Stimulated activated naive B cell treated with anti-CD40 and anti-IgM and Interleukin-4, amounts not matched to agents 10 μg/mL and 1 μg/mL and 100 μg/mL, for 72 hours (primary cell): ENCODE measurements at places on chromosomes 16 and 17.
A peak's percentile ranks its signal among the peaks of the same experiment; 100 is the strongest.

DNA sequence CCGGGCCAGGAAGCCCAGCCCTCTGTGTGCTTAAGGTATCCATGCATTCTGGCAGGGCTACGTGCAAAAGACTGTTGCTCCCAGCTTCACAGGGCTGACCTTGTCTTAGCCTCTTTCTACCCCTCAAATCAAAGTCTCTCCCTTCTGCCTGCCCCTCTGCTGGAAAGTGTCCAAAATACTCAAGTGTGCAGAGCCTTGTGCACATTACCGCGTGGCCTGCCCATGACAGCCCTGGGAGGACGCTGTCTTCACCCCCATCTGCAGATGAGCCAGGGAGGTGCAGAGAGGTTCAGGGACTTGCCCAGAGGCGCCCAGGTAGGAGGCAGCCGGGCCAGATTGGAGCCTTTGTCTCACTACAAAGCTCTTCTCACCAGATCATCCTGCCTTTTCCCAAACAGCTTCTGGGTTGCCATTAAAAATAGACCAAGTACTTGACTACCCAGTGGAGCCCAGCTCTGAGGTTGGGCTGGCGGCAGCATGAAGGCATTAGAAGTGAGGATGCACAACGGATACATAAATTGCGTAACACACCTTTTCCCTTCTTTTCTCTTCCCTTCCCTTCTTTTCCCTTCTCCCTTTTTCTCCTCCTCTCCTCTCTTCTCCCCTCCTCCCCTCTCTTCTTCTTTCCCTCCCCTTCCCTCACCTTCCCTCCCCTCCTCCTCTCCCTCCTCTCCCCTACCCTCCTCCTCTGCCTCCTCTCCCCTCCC lies 3.5 kb downstream of the CACNG4 start:
- no peak overlapping the region for H3K4me3 ChIP-seq
- peaks cover 3% of the 10 kb centered on the region for H3K36me3 ChIP-seq
- no peak overlapping the region for H3K27ac ChIP-seq
- peaks cover 8% of the 10 kb centered on the region for H3K4me1 ChIP-seq
- DNase-seq, result no peak

- no peak overlapping the region for H3K4me3 ChIP-seq
- H3K4me1 ChIP-seq, result peaks cover 16% of the 10 kb centered on the region
- H3K27ac ChIP-seq, result no peak overlapping the region
- no peaks in the 10 kb centered on the region for H3K27me3 ChIP-seq
Observed at GRCh38 chr16:22053921-22054341, 38.4 kb upstream of the VWA3A start.

DNA sequence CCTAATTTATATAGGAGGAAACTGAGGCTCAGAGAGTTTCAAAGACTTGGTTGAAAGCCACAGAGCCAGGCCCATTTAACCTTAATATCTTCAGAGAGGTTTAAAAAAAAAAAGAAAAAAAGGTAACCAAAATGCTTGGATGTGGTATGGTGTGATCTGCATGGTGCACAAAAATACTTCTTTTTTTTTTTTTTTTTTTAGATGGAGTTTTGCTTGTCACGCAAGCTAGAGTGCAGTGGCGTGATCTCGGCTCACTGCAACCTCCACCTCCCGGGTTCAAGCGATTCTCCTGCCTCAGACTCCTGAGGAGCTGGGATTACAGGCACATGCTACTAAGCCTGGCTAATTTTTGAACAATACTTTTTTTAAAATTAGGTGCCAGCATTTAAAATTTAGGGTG lies 101.8 kb downstream of the XYLT1 start:
- peaks cover 89% of the 10 kb centered on the region for H3K4me1 ChIP-seq
- no peaks in the 10 kb centered on the region for H3K27me3 ChIP-seq
- peak overlapping the region; percentile 87 for H3K4me3 ChIP-seq
- peaks cover 37% of the 10 kb centered on the region for H3K36me3 ChIP-seq
- no peak for DNase-seq
- peak overlapping the region; percentile 98 for H3K27ac ChIP-seq

- H3K27ac ChIP-seq, result no peak overlapping the region
- no peaks in the 10 kb centered on the region for H3K4me1 ChIP-seq
- no peaks in the 10 kb centered on the region for H3K36me3 ChIP-seq
- H3K27me3 ChIP-seq, result peaks cover 5% of the 10 kb centered on the region
Observed at GRCh38 chr17:14699574-14700185, 398.8 kb downstream of the HS3ST3B1 start.

DNA sequence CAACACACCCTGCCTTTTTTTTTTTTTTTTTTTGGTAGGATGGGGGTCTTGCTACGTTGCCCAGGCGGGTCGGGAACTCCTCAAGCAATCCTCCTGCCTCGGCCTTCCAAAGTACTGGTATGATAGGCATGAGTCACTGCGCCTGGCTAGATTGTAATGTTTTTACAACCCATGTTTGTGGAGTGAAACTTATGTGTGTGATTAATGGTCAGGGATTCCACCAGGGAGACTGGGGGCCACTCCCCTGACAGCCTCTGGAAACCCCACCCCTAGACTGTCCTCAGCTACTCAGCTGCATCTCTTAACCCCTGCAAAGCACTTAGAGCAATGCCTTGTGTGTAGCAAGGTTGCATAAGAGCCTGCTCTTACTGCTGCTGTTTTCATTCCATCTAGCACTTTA lies 220.5 kb downstream of the PARN start:
- no peak overlapping the region for H3K4me3 ChIP-seq
- peaks cover 2% of the 10 kb centered on the region for H3K36me3 ChIP-seq
- no peak for DNase-seq
- H3K4me1 ChIP-seq, result peaks cover 8% of the 10 kb centered on the region
- no peaks in the 10 kb centered on the region for H3K27me3 ChIP-seq

DNA sequence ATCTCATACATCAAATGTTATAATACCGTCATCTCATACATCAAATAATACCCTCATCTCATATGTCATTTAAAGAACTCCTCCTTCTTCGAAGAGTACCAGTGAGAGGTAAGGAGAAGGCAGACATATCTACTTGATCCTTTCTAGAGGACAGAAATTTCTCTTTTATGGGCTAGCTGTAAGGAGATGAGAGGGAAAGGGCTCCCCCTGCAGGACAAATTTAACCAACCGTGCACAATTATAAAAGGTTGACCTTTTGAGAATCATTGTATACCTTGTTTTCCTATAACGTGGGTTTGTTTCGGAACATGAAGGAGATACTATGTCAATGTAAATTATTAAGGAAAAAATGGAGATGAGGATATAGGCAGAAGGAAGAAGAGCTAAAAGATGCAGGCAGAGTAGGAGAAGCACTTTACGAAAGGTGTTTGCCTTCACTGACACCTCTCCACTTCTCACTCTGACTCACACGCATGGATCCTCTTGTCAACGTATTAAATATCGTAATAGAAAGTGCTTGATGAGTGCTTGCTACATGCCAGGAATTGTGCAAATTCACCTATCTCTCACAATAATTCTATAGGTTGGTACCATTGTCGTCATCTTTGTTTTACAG lies 465.9 kb upstream of the ERCC4 start:
- no peak overlapping the region for H3K4me3 ChIP-seq
- no peaks in the 10 kb centered on the region for H3K36me3 ChIP-seq
- no peak overlapping the region for H3K27ac ChIP-seq

DNA sequence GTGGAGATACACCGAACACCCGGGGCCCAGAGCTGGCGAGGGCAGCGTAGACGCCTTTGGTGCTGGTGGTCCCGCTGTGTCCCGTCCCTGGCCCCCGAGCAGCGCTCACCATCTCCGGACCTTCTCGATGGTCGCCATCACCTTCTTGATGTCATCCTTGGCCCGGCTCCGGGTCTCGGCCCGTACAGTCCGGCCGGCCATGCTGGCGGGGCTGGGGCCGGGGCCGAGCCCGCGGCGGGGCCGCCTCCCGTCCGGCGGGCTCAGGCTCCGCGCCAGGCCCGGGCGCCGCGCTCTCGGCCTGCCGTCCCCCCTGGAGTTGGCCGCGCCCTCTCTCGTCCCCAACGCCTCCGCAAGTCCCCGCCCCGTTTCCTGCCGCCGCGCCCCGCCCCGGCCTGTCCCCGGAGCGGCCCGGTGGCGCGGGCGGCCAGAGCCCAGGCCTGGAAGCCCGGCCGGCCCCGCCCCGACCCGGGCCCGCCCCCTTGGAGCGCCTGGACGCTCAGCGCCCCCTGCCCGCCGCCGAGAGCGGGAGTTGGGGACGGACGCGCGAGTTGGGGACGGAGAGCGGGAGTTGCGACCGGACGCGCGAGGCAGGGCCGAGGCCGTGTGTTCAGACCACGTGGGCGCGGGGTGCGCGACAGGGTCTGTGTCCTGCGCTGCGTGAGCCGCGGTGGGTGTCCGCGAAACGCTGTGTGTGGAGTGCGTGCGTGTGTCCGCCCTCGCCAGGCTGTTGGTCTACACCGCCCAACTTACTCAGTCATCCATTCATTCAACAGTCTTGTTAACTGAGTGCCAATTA lies at the start of gene BCL7C:
Gene BCL7C (minus strand): TSS at position 334 of the 796 bp plus-strand sequence. CDS start 133 bp downstream, at position 201.
- peak; percentile 88 for DNase-seq
- H3K4me3 ChIP-seq, result peak within 1 kb of the TSS; percentile 95
- H3K4me1 ChIP-seq, result peaks cover 51% of the 10 kb centered on the region

- H3K27me3 ChIP-seq, result no peaks in the 10 kb centered on the region
- DNase-seq, result no peak
- no peak overlapping the region for H3K27ac ChIP-seq
- H3K4me3 ChIP-seq, result peak overlapping the region; percentile 39
Observed at GRCh38 chr16:30054451-30054850, 11.1 kb upstream of the ALDOA start.

DNA sequence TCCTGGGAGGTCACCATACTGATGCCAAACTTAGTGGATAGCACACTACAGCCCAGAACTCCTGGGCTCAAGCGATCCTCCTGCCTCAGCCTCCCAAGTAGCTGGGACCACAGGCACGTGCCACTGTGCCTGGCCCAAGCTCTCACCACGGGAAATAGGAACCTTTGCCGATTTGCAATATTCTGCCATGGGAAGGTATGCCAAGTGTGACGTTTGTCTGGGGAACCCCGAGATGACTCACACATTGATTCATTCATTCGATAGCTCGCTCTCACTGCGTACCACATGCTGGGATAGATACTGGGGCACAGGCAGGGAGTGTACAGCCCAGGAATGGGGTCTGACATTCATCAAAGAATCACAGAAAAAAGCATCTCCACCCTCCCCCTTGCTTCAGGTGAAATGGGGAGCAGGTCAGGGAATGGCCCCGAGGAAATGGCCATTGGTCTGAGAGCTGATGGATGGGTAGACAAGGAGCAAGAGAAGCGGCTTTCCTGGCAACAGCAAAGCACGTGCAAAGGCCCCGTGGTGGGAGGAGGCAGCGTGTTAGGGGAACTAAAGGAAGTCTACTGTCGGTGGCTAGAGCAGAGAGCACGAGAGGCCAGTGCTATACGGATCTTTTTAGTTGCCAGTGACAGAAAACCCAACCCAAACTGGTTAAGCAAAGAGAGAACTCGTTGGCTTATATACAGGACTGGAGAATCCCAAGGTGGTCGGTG lies 44.1 kb downstream of the DNAH17 start:
- no peaks in the 10 kb centered on the region for H3K27me3 ChIP-seq
- H3K36me3 ChIP-seq, result no peaks in the 10 kb centered on the region
- H3K4me1 ChIP-seq, result no peaks in the 10 kb centered on the region
- H3K4me3 ChIP-seq, result no peak overlapping the region

- H3K36me3 ChIP-seq, result peaks cover 18% of the 10 kb centered on the region
- no peak for DNase-seq
- no peak overlapping the region for H3K27ac ChIP-seq
- peaks cover 10% of the 10 kb centered on the region for H3K4me1 ChIP-seq
- H3K27me3 ChIP-seq, result no peaks in the 10 kb centered on the region
- no peak overlapping the region for H3K4me3 ChIP-seq
Observed at GRCh38 chr16:2226245-2226793, 2.9 kb downstream of the E4F1 start.

GRCh38 chr17:49425004-49425286 lies 10.3 kb upstream of the PHB1 start:
- no peak overlapping the region for H3K27ac ChIP-seq
- no peak for DNase-seq
- peaks cover 28% of the 10 kb centered on the region for H3K27me3 ChIP-seq
- peaks cover 3% of the 10 kb centered on the region for H3K36me3 ChIP-seq
- no peak overlapping the region for H3K4me3 ChIP-seq
- no peaks in the 10 kb centered on the region for H3K4me1 ChIP-seq

DNA sequence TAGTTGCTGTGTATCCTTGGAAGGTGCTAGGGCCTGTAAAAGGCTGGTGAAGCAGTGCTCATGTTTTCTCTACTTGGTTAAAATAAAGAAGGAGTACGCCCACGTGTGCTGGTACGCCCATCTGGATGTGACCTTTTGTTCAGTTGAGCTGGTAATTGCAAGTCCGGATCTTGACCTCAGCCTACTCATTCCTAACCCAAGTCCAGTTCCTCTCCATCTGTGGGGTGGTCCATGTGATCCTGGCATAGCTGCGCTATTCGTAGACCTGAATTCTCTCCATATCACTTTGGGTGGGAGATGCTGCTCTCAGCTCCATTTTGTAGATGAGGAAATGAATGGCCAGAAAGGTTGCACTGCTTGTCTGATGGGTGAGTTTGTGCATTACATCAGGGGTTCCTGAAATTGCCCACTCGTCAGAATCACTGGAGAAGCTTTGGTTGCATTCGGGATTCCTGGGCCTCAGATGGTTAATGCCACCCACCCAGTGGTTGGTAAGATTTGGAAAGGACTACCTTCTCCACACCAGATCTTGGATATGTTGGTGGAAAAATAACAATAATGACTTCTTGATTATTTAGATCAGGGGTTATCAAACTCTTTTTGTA lies 328.8 kb downstream of the CPPED1 start:
- H3K27ac ChIP-seq, result peak overlapping the region; percentile 67
- H3K27me3 ChIP-seq, result no peaks in the 10 kb centered on the region
- peaks cover 17% of the 10 kb centered on the region for H3K36me3 ChIP-seq
- H3K4me1 ChIP-seq, result peaks cover 9% of the 10 kb centered on the region
- no peak for DNase-seq

DNA sequence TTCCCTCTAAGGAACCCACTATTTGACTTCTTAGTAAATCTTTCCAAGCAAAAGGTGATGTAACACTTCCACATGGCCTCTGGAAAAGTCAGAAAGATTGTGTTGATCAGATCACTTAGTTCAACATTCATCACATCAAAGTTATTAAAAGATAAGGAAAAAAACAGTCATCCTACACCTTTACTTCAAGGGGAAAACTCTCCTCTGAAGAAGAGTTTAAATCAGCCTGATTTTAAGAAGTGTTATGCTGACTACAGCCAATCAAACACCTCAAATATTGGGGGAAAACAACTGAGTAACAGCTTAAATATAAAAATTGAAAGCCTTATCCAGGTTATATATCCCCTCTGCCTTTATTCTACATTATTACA lies 19.6 kb upstream of the COPRS start:
- H3K4me1 ChIP-seq, result peaks cover 8% of the 10 kb centered on the region
- DNase-seq, result no peak
- peak overlapping the region; percentile 70 for H3K27ac ChIP-seq
- H3K27me3 ChIP-seq, result no peaks in the 10 kb centered on the region
- peaks cover 49% of the 10 kb centered on the region for H3K36me3 ChIP-seq
- no peak overlapping the region for H3K4me3 ChIP-seq

GRCh38 chr17:66272811-66273585 lies 29.4 kb upstream of the PRKCA start:
- H3K4me3 ChIP-seq, result no peak overlapping the region
- peaks cover 10% of the 10 kb centered on the region for H3K27me3 ChIP-seq
- no peaks in the 10 kb centered on the region for H3K36me3 ChIP-seq
- no peaks in the 10 kb centered on the region for H3K4me1 ChIP-seq
- DNase-seq, result no peak
